ENCODE measurements at places on chromosomes 2 and 18.

GRCh38 chr18:59810735-59811520 is 88.9 kb upstream of the PMAIP1 start:
- no peak for DNase-seq

DNA sequence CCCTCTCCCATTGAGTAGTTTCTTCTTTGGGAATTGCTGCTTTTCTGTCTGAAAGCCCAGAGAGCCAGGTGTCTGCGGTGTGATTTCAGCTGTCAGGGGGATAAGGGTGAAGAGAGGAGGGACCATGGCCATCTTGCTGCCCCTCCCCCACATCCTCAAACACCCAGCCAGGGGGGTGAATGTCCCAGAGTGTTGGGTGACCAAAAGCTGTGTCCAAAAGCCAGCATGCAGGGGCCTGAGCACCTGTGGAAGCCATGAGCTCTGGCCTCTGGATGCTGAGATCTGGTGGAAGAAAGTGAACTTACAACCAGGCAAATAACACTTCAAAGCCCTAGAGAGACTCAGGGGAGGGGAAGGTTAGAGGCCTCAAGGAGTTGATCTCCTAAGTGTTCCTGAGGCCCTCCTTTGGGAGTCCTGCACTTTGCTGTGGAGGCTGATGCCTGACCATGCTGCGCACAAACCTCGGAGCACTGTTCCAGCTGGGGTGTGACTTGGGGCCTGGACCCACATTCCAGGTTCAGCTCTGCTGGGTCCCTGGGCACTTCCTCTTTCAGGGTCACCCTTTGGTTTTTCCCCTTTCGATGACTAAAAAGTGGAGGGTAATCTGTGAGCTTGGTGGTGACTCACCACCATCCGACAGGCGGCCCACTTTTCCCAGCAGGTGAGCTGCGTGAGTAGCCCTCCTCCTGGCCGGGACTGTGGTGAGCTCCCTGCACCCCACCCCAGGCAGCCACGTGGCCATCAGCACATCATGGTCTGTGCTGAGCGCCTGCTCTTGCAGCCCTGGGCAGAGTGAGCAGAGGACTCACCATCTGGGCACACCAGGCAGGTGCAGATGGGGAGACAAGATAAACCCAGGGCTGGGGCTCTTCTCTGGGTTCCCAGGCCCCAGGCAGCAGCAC is 66.8 kb upstream of the FOSL2 start:
- peak; percentile 13 for DNase-seq

DNA sequence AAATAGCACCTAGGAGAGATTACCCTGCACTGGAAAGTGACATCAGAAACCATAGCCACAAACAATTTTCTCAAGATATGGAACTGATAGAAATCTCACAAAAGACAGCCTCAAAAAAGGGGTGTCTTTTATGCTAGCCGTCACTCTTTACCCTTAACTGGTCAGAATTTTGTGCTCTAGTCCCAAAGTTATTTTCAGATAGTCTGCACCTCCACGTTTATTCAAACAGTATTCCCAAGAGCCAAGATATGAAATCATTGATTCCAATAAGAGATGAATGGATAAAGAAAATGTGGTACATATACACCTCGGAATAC is 23.5 kb upstream of the PMAIP1 start:
- DNase-seq, result no peak

DNA sequence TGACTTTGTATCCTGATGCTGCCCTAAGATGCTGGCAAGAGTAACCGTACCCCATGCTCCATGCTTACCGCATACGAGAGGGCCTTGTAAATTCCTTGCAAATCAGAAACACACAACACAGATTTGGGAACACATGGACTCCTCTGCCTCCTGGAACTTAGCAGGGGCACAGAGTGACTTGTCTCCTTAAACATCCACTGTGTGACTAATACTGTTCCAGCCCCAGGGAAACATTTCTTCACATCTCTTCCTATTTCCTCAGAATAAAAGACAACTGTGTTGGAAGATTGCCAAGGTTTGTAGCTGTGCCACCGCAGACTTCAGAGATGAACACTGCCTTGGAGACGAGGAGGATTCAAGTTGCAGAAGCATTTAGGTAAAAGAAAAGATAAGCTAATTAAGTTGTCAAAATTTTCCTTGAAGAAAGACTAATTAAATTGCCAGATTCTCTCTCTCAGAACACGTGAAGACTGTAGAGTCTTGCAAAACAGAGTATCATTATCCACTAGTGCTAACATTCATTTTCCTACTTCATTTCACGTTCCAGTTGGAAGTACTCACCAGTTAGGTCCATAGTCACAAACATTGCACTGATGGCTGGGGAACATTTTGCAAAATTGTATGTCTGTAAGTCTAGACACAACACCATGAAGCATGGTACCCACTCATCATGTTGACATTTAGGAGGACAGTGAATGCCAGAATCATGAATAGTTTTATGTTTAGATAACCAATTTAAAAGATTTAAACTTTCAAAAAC is 188.8 kb downstream of the TSN start:
- DNase-seq, result no peak

- no peak for DNase-seq
Observed at GRCh38 chr2:226999661-227000060, 163.8 kb downstream of the RHBDD1 start.

DNA sequence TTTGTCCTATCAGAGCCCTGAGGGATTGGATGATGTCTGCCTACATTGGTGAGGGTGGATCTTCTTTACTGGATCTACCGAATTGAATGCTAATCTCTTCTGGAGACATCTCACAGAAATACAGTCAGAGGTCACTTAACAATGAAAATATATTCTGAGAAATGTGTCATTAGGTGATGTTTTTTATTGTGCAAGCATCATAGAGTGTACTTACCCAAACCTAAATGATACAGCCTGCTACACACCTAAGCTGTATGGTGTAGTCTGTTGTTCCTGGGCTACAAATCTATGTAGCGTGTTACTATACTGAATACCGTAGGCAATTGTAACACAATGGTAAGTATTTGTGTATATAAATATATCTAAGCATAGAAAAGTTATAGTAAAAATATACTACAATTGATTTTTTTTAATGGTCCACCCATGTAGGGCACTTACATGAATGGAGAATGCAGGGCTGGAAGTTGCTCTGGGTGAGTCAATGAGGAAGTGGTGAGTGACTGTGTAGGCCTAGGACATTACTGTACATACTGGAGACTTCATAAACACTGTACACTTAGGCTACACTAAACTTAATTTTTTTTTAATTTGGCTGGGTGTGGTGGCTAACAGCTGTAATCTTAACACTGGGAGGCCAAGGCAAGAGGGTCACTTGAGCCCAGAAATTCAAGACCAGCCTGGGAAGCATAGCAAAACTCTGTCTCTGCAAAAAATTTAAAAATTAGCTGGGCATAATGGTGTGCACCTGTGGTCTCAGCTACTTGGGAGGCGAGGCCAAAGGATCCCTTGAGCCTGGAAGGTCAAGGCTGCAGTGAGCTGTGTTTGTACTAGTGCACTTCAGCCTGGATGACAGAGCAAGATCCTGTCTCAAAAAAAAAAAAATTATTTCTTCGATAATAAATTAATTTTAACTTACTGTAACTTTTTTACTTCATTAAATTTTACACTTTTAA is 226.3 kb upstream of the UBE2E3 start:
- no peak for DNase-seq

DNA sequence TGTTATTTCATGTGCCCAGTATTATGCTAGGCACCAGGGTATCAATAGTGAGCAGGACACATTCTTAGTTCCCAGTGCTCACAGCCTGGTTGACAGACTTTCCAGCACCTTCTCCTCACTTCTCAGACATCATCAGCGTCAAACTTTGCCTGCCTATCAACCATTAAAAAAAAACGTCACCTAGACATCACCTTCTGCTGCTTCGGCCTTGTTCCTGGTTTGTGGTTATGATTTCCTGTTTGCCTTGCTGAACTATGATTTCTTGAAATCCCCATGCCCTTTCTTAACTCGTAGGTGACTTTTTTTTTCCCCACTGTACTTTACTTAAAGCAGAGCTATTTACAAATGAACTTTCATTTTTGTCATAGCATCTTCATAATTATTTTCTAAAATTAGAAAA is 60.4 kb upstream of the NABP1 start:
- DNase-seq, result no peak

GRCh38 chr2:204967199-204967960 is 422.1 kb downstream of the PARD3B start:
- no peak for DNase-seq

GRCh38 chr2:12080360-12080759 is 333.9 kb downstream of the LPIN1 start:
- DNase-seq, result no peak

- no peak for DNase-seq
Observed at GRCh38 chr2:201447086-201447485, 4.2 kb downstream of the TRAK2 start.

- no peak for DNase-seq
Observed at GRCh38 chr2:128921751-128922150, 603.1 kb upstream of the HS6ST1 start.

GRCh38 chr2:149313512-149313972 is 16.8 kb upstream of the LYPD6 start:
- DNase-seq, result peak; percentile 99

- DNase-seq, result no peak
Observed at GRCh38 chr18:76604108-76604934, 109.3 kb upstream of the ZNF516 start.

DNA sequence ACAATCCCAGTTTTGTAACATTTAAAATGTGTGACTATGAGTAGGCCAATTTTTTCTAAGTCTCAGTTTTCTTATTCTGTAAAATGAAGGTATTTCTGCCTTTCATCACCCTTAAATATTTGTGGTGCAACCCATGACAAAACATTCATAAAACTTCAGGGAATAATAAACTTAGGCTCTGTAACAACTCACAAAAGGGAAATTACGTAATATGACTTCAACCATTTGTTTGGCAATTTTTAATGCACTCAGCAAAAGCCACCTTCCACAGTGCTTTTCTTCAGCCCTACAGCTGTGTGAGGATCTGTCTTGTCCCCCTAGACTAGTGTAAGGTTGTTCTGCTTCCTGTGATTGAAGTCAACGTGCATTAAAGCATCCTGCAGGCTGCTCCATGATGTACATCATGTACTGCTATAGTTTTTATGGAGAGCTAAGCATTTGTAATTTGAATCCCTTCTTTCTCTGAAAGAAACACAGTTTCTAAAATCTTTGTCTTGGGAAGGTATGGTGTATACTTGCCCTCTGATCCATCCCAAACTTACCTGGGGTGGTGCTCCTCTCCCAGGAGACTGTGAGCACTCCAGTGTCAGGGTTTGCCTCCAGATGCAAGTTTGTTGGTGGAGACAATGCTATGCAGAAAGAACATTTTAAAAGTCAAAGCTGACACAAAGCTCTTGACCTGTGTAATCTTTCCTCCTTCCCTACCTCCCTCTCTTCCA is 39.1 kb downstream of the FN1 start:
- DNase-seq, result no peak

- DNase-seq, result no peak
Observed at GRCh38 chr2:189654641-189655040, 6.6 kb upstream of the ASNSD1 start.

GRCh38 chr2:3759331-3759730 is 56.0 kb downstream of the DCDC2C start:
- no peak for DNase-seq

DNA sequence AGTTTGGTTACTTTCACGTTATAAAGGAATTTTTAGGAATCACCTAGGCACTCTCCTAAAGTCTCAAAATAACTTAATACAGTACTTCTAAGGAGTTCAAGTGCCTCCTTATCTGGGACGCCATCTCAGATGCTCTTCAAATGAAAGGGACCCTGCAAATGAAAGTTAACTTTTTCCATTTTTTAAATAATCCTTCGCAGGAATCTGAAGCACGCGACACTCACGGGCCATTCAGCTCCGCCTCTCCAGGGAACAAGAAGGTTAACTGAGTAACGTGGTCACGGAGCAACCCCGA is 537 bp upstream of the ZC3H15 start:
- no peak for DNase-seq

GRCh38 chr2:129404000-129404685 is 575.3 kb upstream of the RAB6C start:
- DNase-seq, result no peak

GRCh38 chr18:30971338-30971956 is 71.1 kb downstream of the DSC3 start:
- DNase-seq, result peak; percentile 57

- no peak for DNase-seq
Observed at GRCh38 chr2:176484838-176485237, 215.6 kb downstream of the MTX2 start.

DNA sequence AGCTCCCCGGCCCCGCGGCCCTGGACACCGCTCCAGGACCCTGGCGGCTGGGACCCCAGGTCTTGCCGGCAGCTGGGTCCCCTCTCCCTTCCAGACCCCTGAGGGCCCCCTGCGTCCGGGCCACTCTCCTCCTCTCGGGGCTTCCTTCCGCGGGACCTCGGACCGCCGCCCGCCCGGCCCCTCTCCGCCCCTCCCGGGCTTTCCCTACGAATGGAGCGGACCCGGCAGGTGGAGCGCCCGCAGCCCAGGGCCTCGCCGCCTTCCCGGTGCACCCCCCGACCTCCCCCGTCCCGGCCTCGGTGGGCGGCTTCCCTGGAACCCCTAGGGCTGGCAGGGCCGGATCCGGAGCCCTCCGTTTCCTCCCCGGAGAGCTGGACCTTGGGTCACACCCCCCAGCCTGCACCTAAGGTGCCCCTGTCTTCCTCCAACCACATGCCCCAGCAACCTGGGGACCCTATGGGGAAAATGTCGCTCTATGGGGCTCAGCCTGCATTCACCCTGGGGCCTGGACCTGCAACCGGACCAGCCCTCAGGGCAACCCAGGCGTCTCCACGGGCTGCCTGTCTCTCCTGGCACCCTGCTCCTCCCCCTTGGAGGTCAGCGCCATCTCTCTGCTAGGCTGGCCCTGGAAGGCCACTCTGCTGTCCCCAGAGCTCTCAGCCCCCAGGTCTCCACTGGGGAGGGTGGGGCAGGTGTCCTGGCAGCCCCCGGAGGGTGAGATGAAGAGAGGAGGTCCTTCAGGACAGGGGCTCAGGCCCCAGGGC is 730 bp downstream of the B3GNT7 start:
- DNase-seq, result no peak

- DNase-seq, result no peak
Observed at GRCh38 chr2:207230261-207231105, 64.7 kb upstream of the KLF7 start.

DNA sequence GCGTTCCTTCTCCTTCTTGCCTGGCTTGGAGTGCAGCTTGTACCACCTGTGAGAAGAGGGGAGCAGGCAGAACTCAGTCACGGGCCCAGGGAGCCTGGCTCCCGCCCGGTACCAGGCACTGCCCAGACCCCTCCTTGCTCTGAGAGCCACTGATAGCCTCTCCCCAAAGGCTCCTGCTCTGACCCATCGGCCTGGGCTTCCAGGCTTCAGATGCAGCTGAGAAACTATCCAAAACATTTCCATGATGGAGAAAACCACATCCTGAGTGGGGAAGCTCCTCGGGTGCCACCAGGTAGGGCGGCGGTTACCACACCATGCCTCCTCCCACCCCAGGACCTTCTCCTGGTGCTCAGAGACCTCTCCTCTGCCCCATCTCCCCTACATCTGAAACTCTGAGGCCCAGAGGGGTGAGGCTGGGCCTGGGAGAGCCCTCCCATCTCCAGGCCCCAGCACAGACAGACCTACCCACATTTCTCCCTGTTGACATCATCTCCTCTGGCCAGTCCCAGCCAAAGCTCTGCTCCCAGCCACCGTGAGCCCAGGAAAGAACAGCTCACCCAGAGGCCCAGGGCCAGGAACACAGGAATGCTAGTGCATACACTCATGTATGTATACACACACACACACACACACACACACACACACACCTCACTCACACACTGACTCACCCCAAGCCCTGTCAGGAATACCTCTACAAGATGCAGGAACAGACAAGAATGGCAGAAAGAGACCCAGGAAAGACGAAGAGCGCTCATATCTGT is 17.9 kb upstream of the SFXN5 start:
- no peak for DNase-seq
